ENCODE measurements at places on chromosomes 7 and 10.

GRCh38 chr7:123682690-123683089 is 27.0 kb downstream of the LMOD2 start:
- DNase-seq = peak; percentile 69

- DNase-seq = no peak
Measured at GRCh38 chr10:126021833-126022500, 125.6 kb downstream of the FANK1 start.

- DNase-seq = no peak
Measured at GRCh38 chr7:55970561-55970960, 6.2 kb downstream of the NIPSNAP2 start.

DNA sequence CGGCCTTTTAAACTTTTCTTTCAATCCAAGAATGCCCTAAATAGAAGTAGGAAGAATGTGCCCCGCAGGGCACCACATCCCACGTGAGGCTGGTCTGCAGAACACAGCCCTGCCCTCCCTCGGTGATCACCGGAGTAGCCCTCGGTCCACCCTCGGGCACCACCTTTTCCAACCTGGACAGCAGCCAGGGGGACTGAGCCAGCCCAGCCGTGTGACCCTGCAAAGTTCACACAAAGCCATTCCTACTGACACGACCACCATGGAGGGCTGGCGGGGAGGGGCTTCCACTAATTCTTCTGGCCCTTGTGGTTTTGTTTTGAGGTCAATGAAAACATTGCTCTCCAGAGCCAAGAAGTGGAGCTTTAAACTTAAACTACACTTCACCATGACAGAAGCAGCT is 132.2 kb downstream of the TCERG1L start:
- DNase-seq = no peak

- no peak for DNase-seq
Measured at GRCh38 chr10:33706191-33706590, 371.7 kb upstream of the NRP1 start.

GRCh38 chr7:41624818-41625217 is 78.1 kb downstream of the INHBA start:
- DNase-seq = no peak

GRCh38 chr7:44733708-44734481 is 14.8 kb upstream of the ZMIZ2 start:
- DNase-seq = no peak

GRCh38 chr7:141402277-141402996 is 148.8 kb upstream of the AGK start:
- no peak for DNase-seq

GRCh38 chr7:37193087-37193774 is 255.4 kb downstream of the ELMO1 start:
- no peak for DNase-seq

DNA sequence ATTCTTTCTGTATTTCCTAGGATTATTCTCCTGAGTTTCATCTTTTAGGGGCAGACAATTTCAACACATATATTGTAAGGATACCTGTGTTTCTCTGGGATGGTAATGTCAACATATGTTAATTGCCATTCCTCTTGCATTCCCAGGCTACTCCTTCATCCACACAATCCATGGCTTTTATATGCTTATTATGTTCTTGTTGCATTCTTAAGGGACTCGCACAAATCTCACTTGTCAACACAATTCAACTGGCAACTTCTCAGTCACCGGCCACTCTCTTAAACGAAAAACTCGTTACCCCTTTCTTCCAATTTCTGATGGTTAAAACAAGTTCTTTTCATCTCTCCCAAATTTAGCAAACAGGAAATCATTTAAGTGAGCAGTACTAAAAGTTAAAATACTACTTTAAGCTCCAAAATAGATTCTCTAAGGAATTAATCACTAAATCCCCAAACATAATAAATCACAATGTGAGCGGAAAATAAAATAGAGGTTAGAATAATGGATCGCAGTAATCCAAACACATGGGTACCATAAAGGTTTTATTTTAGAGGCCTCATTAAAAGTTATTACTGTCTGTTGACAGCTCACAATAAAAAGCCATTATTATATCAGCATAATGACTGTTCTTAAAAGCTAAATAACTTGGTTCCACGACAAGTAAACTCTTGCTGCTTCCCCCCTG is 223.2 kb downstream of the ELMO1 start:
- DNase-seq = no peak

- DNase-seq = no peak
Measured at GRCh38 chr7:36280840-36281812, 108.5 kb upstream of the ANLN start.

DNA sequence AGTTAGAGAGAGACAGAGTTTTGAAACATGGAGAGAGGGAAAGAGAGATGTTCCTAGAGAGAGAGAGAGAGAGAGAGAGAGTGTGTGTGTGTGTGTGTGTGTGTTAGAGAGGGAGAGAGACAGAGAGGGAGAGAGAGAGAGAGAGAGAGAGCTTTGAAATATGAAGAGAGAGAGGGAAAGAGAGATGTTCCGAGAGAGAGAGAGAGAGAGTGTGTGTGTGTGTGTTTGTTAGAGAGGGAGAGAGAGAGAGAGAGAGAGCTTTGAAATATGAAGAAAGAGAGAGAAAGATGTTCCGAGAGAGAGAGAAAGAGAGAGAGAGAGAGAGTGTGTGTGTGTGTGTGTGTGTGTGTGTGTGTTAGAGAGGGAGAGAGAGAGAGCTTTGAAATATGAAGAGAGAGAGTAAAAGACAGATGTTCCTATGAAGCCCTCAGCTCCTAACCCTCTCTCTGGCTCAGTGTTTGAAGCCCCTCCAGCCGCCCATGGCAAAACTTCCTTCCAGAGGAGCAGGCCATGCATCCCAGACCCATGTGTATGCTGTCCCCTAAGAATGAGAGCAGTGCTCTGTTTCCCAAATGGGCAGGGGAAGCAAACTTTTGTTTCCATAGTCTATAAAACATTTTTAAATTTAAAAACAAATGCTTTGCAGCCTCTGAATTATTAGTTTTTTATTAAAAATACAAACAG is 130.9 kb downstream of the KCNMA1 start:
- no peak for DNase-seq

GRCh38 chr7:137395420-137395819 is 51.9 kb upstream of the PTN start:
- DNase-seq = no peak

GRCh38 chr10:16698461-16698860 is 118.8 kb downstream of the RSU1 start:
- DNase-seq = no peak

DNA sequence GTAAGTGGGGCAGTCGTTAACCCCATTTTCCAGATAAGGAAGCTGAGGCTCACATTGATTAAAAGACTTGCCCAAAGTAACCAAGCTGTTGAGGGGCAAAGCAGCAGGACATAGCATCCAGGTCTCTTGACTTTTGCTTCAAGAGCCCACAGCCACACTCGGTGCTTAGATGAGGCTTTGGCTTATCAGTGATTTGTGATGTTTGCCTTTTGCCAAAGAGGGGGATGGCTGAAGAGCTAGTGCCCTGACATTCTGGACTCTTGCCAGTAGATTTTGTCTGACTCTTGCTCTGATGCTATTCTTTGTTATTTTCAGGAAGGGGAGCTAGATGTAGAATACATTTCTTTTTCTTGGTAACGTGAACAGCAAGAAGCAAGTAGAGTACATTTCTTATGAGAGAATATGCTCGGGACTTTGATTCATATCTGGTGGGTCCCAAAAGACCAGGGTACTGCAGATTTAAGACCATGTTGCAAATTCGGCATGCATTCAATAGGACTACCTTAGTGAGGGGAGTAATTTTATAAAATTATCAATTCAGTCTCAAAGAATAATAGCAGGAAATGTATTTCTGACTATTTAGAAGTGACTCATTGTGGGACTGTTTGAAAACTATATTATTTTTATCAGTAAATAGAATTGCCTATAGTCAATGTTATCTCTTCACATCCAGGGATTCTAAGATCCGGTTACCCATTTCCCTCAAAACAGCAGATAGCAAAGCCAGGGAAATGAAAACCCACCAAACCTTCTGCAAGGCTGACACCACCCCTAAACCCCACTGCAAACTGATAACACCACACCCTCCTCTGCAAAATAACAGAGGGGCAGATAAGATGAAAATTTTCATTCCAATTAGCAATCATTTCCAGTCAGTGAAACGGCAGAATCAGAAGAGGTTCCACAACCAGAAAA is 180.0 kb upstream of the BMPER start:
- DNase-seq = no peak

GRCh38 chr10:93199191-93199751 is 125.6 kb downstream of the CYP26A1 start:
- DNase-seq = no peak

- DNase-seq = no peak
Measured at GRCh38 chr10:23324351-23324750, 20.2 kb downstream of the C10orf67 start.

GRCh38 chr10:30056281-30056680 is 3.1 kb downstream of the JCAD start:
- no peak for DNase-seq

DNA sequence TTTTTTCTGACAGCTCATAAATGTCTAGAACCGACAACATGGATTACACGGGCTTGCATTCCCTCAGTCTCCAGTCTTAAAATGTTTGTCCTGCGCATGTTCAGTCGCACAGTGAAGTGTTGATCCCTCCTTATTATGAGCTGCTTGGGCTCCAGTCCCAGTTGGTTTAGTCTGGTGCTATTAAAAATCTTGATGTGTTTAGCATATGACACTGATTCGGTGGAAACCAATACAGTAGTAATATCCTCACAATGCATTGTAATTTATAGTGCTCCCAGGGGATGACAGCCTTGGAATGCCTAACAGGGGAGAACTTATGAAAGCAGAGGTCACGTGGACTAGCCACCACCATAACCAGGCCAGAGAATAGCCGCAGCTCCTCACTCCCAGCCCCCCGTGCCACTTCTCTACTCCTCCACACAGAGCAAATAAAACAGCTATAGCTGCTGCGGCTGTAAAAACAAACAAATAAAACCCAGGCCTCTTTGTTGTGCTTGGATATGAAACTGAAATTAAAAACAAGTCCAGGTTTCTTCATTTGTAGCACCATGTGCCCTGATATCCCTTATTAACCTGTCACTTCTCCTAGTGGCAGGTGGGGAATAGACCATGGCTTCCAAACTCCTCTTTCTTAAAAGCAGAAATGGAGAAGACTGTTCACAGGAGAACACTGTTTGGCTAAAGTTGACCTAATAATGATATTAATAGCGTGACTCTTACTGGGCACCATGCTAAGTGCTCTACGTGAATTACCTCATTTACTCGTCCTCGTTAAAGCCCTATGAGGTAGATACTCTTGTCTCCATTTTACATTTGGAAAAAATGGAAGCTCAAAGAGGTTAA is 7.7 kb downstream of the DPCD start:
- no peak for DNase-seq

- no peak for DNase-seq
Measured at GRCh38 chr7:149714910-149715471, 58.4 kb downstream of the ZNF467 start.

DNA sequence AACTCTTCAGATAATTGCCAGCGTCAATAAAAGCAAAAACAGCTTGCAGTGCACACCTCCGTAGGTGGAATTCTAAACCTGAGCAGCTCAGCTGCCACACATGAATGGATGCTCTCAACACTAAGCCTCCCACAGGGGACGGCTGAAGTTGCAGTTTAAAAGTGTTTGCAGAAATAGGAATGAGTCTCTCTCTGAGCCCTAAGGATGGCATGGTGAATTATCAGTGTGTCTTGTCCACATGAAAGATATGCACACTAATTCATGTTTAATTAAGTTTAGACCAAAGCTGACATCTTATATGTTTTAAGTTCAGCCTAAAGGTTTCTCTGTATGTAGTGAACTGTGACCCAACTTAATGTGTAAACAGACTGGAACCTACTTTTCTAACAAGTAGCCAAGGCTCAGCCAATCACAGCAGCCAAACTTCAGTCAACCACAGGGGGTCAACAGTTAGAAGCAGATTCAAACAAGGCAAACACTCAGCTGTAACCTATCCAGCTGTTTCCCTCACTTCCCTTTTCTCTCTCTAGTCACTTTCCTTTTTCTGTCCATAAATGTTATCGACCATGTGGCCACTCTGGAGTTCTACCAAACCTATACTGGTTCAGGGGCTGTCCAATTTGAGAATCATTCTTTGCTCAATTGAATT is 38.1 kb downstream of the CTTNBP2 start:
- no peak for DNase-seq

DNA sequence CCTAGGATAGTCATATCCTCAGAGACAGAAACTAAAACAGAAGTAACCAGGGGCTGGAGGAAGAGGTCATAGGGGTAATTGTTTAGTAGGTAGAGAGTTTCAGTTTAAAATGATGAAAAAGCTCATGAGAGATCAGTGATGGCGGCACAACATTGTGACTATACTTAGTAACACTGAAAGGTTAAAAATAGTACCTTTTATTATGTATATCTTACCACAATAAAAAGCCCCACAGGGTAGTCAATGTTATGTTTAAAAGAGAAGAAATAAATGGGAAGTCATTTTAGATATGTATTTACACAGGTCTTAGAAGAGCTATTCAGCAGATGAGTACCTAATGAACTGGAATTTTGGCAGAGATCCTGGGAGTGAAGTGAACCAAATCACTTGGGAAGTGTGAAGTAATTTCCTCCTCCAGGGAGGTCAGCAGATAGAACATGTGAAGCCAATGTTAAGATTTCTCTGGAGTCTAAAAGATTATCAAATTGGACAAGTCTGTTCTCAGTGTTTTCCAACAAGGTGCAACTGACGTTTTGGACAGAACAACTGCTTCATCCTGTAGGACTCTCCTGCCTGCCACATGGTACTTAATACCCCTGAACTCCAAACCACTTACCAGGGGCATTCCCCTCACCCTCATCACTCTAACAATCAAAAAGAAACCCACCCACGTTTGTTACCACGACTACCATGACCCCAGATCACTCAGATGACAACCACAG is 6.4 kb downstream of the CDCA7L start:
- DNase-seq = no peak

DNA sequence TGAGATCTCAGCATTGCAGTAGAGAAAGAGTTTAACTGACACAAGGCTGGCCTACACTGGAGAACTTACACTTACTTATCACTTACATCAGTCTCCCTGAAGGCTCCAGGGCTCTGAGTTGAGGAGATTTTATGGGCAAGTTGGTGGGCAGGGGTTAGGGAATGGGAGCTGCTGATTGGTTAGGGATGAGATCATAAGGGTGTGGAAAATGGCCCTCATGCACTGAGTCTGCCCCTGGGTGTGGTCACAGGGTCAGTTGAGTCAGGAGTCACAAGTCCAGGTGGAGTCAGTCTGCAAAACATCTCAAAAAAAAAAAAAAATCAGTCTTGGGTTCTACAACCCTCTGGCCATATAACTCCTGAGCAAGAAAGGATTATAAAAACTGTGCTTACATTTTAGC is 60.5 kb downstream of the PPP1R17 start:
- DNase-seq = no peak

GRCh38 chr7:69342154-69342884 is 256.0 kb upstream of the AUTS2 start:
- DNase-seq = no peak

DNA sequence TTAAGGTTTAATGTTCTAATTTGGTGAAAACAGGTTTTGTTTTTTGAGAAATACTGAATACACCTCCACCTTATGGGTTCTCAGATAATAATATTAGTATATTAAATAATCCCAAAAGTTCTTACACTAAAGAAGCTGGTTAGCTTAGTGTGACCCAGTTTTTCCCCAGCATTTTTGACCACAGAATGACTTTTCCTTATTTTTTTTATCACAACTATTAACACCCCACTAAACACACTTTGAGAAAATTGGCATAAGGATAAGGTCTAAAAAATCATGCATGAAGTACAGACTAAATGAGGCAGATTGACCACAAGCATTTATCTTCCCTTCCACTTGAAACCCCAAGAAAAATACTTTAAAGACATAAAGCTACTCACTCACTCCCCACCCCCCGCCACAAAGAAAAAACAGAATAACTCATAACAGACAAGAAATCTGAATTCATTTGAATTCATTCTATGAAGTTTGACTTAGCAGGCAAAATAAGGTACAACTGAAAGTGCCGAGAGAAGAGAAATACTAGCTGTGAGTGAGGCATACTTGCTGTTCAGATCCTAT is 49.7 kb upstream of the WNT16 start:
- no peak for DNase-seq
